Activated CD4-positive, alpha-beta T cell treated with anti-CD3 and anti-CD28 coated beads, Interleukin-2, amount 50 U/mL, for 1 hour (primary cell): ENCODE measurements at places on chromosomes 4 and X.

DNA sequence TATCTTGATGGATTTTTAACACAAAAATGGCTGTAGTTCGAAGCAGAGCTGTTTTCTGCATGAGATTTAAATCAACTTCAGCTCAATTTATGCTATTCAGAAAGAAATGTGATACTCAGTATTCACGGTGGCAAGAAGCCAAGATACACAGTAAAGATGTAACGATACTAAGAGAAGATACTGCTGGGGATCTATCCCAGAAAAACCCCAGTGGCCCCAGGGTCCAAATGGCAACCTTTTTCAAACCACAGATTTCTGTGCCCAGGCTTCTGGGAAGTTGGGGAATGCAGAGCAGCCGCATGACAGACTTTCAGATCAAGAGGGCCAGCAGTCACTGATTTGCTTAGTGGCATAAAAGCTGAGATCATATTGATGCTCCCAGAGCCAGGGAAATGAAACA is 353.9 kb downstream of the AFF2 start:
- DNase-seq, result no peak

DNA sequence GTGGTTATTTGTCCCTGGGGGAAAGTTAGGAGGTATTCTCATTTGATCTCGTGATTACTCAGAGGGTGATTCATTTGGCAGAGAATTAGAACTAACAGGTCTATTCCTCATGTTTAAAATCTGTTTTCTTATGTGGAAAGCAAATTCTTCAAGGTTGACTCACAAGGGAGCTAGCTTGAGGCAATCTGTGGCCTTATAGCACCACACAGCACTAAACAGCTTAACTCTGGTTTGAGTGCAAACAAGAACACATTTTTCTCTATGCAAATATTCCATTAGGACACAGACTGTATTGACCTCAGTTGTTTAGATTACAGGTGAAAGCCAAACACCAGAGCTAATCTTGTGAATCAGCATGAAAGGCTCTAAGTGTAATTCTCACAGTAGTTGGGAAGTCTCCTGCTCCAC is 694.4 kb upstream of the POU3F4 start:
- no peak for DNase-seq

DNA sequence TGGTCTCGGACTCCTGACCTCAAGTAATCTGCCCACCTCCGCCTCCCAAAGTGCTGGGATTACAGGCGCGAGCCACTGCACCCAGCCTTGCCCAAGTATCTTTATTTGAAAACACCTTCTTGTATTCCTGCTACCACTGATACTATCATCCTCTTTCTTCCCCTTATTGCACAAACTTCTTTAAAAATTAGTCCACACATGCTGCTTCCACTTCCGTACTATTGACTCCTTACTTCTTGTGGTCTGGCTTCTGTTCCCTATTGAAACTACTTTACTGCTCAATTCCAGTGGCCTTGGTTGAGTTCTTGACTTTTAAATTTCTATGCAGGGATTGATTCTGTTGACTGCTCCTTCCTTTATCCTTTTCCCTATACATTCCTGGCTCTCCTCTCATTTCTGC is 38.8 kb downstream of the MTM1 start:
- DNase-seq, result no peak

DNA sequence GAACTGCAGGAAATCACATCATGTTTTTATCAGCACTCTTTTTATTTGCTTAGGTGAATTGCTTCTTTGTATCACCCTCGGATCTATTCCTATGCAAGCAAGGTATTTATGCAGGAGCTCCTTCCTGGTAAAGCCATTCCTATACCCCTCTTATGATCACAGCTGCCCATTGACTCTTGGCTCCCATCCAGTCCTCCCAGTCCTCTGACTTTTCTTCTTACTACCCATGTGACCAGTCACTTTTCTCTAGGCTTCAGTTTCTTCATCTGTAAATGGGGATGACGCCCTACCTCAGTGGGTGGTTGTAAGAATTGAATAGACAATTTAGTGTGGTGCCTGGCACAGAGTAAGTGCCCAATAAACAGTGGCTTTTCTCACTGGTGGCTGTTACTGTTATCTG is 144.9 kb downstream of the FHIP1A start:
- no peak for DNase-seq

GRCh38 chr4:123609829-123610228 is 213.2 kb downstream of the SPRY1 start:
- DNase-seq, result no peak

DNA sequence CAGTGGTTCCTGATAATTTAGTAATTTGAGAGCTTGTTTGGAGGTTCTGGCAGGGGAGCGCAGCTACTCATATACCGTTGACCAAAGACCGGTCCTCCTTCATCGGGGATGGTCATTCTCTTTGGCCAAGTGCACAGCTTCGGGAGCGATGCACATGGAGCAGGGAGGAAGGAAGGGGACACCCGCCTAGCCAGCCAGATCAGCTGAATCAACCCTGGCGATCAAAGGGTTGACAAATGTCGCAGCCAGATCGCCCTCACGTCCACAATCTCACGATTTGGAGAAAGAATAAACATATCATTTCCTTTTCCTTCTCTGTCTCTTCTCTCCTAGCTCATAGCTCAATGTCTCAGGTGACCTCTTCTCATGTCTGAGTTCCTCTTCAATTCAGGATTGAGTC is 11.1 kb downstream of the NDNF start:
- DNase-seq, result no peak

DNA sequence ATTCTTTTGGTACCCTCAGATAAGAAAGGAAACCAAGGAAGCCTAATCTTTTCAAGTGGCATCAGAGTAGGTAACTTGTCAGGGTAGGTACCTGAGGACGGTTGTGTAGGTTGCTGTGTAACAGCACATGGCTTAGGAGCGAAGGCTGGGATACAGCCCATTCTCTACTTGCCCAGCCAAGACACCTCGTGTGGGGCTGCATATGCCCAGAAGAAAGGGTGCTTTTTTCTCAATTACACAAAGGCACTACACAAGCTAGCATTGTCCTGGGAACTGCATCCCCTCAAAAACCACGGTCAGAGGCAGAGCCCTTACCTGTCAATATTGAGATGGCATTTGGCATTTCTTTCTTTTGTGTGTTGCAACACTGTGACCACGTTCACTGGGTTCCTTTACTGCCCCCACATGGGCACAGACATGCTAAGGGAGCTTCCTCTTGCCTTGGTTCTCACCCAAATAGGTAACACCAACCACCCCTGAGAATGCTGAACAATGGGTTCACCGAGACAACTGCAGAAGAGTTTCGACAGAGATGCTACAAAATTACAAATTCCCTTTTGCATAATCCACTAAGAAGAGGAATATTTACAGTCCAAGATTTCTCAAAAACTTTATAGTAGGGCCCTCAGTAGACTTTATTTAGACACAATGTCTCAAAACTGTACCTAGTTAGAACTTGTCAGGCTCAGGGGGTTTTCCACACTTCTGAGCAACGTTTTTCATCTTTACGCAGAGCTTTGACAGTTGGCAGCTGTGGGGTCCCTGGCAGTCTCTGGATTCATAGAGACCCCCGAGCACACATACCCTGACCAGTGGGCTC is 35.8 kb upstream of the TNIP3 start:
- DNase-seq, result peak; percentile 13

- no peak for DNase-seq
Measured at GRCh38 chrX:50858548-50858947, 44.6 kb upstream of the SHROOM4 start.

GRCh38 chrX:152600853-152601633 is 36.7 kb upstream of the GABRQ start:
- DNase-seq, result no peak

GRCh38 chrX:13741695-13742094 is 7.1 kb downstream of the OFD1 start:
- no peak for DNase-seq

GRCh38 chr4:174907508-174907907 is 10.7 kb upstream of the ADAM29 start:
- no peak for DNase-seq

GRCh38 chrX:36573720-36574119 is 434.4 kb upstream of the FAM47C start:
- DNase-seq, result no peak

DNA sequence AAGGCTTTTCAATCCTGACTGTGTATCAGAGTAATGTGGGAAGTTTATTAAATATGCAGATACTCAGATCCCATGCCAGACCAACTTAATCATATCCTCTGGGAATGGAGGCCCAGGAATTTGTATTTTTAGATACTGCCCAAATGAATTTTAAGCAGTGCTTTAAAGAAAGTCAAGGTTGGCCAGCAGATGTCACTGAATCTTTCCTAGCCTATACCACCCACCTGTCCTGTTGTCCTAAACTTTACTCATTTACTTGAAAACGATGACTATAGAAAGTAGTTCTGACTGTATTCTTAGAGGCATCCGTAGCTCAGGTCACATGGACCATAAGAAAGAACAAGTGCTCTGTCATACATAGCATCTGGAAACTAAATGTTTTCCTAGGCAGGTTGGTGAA is 79.9 kb downstream of the AMOT start:
- DNase-seq, result no peak

DNA sequence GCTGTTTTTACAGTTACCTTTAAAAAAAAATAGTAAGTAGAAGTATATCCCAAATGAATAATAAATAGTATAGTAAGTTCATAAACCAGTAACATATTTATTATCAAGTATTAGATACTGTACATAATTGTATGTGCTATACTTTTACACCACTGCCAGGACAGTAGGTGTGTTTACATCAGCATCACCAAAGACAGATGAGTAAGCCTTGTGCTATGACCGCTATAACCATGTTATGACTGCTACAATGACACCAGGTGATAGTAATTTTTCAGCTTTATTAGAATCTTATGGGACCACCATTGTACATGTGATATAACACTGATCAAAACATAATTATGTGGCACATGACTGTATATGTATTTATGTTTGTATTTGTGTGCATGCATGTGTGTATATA is 27.3 kb downstream of the PABPC4L start:
- DNase-seq, result no peak

DNA sequence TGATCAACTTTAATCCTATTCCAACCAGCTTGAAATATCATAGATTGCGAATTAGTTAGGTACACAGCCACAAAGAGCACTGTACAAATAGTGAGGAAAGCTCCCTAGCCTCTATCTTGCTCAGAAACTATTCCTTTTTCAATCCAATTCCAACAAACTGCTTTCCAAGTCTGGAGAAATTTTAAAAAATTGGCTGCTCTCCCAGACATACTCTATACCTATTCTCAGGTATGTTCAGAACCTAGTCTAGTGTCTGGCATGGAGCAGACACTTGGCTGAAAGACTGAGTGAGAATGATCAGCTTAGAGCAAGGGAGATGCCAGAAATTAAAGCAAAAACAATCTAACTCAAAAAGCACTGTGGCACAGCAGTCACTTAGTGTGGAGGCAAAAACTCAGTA is 105.9 kb downstream of the SLC10A7 start:
- no peak for DNase-seq

DNA sequence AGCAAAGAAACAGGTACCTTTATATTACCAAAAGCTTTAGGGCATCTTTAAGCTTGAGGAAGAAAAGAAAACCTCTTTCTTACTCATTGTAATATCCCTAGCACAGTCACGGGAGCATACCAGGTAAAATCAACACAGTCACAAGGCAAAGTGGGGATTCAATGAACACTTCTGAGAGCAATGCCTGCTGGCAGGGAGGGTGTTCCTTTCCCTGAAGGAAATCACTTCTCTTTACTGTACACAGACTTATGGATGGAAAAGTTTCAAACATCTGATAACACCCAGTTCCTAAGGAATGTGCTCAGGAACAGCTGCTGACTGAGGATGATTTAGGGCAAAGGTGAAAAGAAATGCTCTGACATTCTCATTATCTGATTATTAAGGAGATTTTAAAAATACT is 94.8 kb downstream of the MAML3 start:
- no peak for DNase-seq

DNA sequence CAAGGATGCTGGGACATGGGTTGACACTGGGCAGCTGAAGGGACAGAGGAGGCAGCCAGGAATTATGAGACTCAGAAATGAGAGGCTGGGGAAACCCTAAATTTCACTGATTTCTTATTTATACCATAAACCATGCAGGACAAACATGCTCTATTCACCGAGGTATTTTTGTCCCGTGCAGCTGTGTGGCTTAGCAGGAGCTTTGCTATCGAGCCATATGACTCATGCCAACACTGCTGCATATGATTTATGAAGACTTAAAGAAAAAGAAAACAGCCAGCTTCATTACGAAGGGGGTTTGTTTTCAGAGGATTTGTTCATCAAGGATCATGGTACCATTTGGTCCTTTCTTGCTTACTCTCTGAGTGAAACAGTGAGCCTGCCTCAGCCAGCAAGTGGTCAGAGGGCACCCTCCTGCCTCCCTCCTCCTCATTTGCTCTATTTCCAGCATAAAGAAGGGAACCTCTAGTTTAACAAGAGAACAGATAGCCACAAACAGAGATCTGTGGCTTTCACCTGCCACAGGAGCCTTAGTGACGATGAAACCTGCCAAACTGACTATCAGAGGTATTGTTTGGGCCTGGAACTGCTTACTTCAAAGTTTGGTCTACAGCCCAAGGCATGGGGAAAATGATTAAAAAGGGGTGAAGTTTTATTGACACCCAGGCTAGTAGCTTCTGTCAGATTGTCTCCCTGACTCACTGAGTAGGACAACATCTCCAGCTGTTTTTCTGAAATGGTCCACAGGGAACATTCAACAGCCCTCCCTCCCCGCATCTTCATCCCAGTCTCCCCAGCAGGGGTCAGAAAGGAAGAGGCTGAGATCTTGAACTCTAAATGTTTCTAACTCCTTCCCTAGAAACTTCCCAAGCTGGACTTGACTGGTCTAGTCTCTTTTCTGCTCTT is 80.1 kb upstream of the MAML3 start:
- no peak for DNase-seq

DNA sequence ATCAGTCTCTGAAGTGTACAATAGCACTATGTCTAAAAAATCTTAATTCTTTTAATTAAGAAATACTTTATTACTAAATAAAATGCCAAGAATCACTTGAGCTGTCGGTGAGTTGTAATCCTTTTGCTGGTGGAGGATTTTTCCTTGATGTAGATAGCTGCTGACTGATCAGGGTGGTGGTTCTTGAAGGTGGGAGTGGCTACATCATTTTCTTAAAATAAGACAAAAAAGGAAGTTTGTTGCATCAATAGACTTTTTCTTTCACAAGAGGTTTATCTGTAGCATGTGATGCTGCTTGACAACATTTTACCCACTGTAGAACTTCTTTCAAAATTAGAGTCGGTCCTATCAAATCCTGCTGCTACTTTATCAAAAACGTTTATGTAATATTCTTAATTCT is 68.8 kb upstream of the ZC4H2 start:
- no peak for DNase-seq

DNA sequence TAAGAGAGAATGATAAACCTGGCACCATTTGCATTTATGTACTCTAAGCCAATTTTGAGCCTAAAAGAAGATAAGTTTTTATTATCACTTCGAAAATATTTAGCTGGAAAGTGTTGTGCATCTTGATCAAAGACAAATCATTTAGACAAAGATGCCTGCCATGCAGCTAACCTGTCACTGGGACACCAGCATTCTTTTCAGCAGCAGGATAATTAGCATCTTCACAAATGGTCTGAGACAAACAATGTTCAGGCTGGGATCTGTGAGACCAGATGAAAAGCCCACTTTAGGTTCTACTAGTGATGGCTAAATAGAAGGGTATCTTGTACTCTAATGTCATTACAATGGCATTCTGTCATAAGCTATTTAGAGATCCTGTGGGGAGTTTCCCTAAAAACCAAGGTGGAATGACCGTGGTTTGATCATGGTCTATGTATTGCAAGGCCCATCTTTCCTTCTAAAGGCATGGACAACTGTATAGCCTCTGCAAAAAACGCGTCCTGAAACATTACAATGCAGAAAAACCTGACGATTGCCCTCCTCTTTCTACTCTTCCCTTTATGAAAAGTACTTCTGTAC is 7.2 kb downstream of the PRDM8 start:
- no peak for DNase-seq
